ENCODE measurements at places on chromosomes 4 and X.

DNA sequence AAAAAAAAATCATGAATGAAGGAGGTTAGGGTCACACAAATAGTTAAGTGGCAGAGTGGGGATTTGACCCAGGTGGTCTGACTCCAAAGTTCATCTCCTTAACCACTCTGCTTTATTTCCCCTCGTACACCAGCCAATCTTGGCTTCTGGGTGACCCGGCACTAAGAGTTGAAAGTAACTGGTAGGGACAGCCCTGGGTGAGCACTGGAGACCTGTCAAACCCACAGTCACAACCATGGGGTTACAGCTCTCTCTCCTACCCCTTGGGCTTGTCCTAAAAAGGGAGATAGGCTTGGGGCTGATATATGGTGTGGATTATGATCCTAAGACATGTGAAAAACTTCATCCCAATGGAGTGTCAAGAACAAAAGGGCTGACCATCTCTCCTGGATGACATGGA lies 12.5 kb downstream of the IGFBP7 start:
- DNase-seq: no peak

DNA sequence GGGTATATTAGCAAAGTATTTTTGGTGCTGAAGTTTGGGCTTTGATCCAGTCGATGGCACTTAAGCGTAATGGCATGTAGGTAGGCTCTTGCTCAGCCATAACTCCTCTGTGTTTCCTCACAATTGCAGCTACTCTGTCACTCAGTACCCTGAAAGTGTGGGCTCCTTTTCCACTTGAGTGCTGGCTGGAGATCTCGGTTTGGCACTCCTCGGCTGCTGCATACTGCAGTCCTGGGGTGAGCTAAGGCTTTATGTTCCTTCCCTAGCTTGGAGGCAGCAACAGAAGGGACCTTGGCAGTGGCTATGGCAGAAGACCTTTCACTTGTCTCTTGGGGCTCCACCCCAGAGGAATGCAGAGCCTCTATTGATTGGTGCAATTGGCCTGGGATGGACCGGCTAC lies 106.7 kb upstream of the GRXCR1 start:
- DNase-seq: no peak

DNA sequence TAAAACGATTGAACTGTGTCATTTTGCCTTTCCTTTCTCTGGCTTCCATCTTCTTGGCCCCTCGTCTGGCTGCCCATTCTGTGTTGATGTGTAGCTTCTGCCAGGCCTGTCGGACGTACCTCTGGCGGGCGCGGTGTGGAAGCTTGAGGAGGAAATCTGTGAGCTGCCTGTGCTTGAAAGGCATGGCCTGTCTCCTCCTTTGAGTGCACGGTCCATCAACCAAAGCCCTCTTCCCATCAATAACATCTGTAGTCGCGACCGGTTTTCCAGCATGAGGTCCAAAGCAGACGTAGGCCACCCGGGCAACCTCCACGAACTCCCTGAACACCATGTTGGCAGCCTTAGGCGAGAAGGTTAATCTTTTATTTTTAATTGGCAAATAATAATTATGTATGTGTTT lies 202.7 kb downstream of the CRLF2 start:
- no peak for DNase-seq

- no peak for DNase-seq
Measured at GRCh38 chr4:183700407-183700806, 41.3 kb downstream of the TRAPPC11 start.

DNA sequence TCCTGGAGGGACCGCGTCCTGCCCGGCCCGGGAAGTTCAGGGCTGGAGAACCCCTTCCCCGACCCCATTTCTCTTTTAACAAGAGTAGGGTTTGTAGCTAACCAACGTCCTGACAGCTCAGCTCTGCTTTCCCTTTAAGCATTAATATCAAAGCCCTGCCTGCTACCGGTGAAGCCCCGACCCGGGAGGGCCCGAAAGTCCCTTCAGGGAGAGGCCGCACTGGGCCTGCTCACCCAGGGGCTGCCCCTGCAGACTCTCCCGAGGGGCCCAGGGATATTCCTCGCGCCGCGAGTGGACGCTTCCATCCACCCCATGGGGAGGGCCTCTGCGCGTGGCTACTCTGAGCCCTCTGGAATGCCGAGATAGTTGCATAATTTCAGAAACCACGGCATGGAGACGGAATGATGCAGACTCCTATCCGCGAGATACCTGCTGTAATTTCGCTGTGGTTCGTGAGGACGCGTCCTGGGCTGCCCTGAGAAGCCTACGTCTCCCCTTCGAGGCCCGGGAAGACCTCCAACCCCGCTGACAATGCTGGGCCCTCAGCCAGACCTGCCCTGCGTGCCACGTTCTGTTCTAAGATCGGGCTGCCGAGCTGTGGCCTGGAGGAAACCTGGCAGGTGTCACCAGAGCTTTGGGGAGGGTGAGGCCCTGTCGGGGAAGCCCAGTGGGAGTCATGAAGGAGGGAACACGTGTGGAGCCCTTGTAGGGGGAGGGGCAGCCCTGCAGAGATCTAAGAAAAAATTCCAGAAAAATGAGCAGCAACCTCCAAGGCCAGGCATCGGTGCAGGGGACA lies 999 bp upstream of the CTBP1 start:
- peak; percentile 50 for DNase-seq

DNA sequence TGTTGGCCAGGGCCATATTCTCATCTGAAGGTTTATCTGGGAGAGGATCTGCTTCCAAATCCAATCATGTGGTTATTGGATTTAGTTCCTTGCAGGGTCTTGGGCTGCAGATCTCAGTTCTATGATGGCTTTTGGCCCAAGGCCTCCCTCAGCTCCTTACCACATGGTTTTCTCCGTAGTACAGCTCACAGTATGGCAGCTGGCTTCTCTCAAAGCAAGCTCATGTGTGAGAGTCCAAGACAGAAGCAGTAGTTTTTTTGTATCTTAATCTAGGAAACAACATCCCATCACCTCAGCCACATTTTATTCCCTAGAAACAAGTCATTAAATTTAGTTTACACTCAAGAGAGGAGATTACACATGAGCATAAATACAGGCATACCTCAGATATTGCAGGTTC lies 24.5 kb downstream of the MND1 start:
- no peak for DNase-seq
